CD4-positive, alpha-beta T cell (primary cell): ENCODE measurements at places on chromosomes 1 and 21.
A peak's percentile ranks its signal among the peaks of the same experiment; 100 is the strongest.

DNA sequence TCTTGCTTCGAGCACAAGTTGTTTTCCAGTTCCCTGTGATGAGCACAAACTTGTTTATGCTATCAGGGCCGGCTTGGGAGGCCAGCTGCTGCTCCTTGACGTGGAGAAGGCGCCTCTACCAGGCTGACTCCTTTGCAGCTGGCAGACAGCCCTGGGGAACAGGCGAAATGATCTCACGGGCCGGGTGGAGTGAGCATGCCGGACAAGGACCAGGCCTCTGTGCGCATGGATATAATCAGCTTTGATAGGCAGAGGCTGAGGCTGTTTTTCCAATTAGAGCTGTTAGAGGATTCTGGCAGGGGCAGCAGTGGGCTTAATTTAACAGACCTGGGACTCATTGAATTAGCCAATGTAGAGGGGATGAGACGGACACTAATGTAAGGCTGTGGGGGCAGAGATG is 38.9 kb downstream of the FAM163A start:
- no peaks in the 10 kb centered on the region for H3K36me3 ChIP-seq
- H3K4me3 ChIP-seq: no peak overlapping the region
- no peak for DNase-seq
- no peaks in the 10 kb centered on the region for H3K27me3 ChIP-seq
- H3K27ac ChIP-seq: no peak overlapping the region
- no peaks in the 10 kb centered on the region for H3K4me1 ChIP-seq

DNA sequence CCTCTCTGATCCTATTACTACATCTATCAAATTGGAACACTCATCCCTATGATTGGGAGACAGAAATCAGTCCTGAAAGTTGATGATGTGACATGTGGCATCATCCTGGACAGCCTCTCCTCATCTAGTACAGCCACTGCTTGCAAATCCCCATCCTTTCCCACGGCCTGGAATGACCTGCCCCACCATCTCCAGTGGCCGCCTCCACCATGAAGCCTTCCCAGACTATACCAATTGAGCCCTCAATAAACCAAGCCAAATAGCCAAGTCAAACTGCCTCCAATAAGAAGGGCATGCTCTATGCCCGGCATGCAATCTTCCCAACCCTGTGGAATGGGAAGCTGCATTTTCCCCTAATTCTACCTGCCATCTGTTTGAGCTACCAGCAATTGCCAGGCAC is 561 bp upstream of the ARHGEF19 start:
- H3K36me3 ChIP-seq: no peaks in the 10 kb centered on the region
- no peak overlapping the region for H3K4me3 ChIP-seq
- H3K27ac ChIP-seq: no peak overlapping the region

- no peaks in the 10 kb centered on the region for H3K4me1 ChIP-seq
- H3K27me3 ChIP-seq: no peaks in the 10 kb centered on the region
- H3K36me3 ChIP-seq: no peaks in the 10 kb centered on the region
- H3K27ac ChIP-seq: no peak overlapping the region
- no peak overlapping the region for H3K4me3 ChIP-seq
Observed at GRCh38 chr1:69639159-69639558, 71.4 kb downstream of the LRRC7 start.

GRCh38 chr1:191993549-191993948 is 164.7 kb upstream of the RGS18 start:
- no peaks in the 10 kb centered on the region for H3K4me1 ChIP-seq
- no peak overlapping the region for H3K27ac ChIP-seq
- no peaks in the 10 kb centered on the region for H3K27me3 ChIP-seq
- H3K36me3 ChIP-seq: no peaks in the 10 kb centered on the region

DNA sequence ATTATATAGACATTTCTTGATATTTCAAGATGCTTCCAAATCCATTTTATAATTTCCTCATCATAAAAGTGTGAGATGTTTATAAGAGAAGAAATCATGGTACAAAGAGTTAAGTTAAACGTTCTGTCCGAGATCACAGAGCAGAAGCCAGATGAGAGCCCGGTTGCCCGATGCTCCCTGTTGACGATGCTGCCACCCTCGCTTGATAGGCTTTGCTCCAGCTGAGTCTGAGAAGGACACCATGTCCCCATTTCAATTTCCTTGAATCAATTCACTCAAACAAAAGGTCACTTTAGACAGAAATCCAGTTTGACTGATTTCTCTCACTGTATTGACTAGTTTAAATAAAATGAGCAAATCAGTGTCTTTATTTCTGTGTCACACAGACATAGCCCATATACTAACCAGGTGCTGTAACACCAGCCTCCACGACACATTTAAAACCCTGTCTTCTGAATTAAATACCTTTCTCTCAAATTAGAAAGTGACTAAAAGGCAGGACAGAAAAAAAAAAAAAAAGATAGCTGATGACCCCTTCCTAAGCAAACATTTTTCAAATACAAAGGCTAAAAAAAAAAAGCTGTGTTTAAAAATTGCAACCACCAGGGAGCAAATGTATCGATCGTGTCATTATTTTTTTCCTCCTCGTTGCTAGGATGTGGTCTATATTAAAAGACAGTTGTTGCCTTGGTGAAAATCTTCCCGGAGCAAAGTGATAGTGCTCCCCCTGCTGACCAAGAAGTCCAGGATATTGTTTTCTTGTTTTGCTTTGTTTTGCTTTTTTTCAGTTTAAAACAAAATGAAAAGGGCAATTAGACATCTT is 35.2 kb downstream of the DNASE2B start:
- H3K36me3 ChIP-seq: no peaks in the 10 kb centered on the region
- H3K27me3 ChIP-seq: no peaks in the 10 kb centered on the region
- peaks cover 25% of the 10 kb centered on the region for H3K4me1 ChIP-seq
- peak overlapping the region; percentile 39 for H3K27ac ChIP-seq
- H3K4me3 ChIP-seq: peak overlapping the region; percentile 32
- peak; percentile 35 for DNase-seq

GRCh38 chr1:154407198-154408091 is 2.3 kb downstream of the IL6R start:
- DNase-seq: no peak
- H3K4me1 ChIP-seq: peaks cover 92% of the 10 kb centered on the region
- H3K27me3 ChIP-seq: no peaks in the 10 kb centered on the region
- peak overlapping the region; percentile 92 for H3K27ac ChIP-seq
- peaks cover 14% of the 10 kb centered on the region for H3K36me3 ChIP-seq

DNA sequence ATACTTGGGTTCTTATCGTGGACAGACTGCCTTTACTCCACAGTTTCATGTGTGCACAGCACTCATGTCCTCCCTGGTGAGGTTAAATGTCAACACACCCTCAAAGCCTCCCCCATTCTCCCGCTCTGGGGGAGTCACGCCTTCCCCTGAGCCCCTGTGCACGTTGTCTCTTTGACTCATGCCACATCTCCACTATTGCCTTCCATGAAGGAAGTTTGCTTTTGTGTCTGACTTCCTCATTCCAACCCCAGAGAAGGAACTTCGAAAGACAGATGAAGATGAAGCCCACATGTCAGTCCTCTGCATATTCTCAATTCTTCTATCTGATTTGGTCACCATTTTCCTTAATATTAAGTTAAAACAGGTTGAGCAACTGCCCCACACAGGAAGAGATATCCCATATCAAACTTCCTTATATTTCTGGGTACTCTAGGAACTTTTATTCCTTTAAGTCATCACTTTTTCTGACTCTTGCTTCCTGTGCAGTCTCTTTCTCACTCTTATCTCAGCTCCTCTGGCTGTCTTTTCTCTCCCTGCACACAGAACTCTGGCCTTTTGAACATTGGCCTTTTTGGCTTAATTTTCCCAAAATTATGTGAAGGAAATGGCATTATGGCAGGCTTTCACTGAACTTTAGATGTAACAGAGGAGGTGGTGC is 41.5 kb downstream of the C4BPA start:
- H3K4me3 ChIP-seq: no peak overlapping the region
- no peaks in the 10 kb centered on the region for H3K4me1 ChIP-seq
- H3K27ac ChIP-seq: no peak overlapping the region
- no peaks in the 10 kb centered on the region for H3K36me3 ChIP-seq

DNA sequence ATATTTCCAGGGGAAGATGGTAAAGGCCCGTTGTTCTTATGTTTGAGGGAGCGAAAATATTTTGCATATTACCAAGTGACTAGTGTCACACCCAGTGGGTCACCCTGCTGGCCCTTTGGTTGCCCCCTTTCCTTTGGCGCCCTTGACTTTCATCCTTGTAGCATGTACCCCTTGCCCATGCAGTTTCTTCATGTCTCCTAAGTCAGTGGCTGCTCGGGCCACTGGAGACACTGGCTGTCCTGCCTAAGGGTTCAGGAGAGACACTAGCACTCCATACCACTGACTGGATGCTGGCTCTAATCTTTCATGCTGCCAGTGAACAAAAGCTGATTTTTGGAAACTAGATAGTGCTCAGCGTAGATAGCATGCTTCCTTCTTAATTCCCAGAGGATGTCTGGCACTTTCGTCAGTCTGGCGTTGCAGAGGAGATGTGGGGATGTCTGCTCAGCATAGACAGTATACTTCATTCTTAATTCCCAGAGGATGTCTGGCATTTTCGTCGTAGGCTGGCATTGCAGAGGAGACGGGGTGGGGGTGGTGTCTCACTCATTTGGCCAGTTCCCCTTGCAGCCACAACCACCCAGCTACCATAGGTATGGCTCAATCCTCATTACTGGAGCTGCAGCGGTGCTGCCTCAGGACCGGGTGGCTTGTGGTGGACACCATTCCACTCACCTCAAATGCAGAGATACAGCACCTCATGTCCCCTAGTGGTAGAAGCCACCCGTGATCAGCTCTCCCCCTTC is 770.9 kb upstream of the TPTE start:
- H3K27me3 ChIP-seq: no peaks in the 10 kb centered on the region
- DNase-seq: no peak
- no peaks in the 10 kb centered on the region for H3K4me1 ChIP-seq
- no peaks in the 10 kb centered on the region for H3K36me3 ChIP-seq
- no peak overlapping the region for H3K4me3 ChIP-seq
- no peak overlapping the region for H3K27ac ChIP-seq

- H3K4me3 ChIP-seq: peak overlapping the region; percentile 67
- no peak overlapping the region for H3K27ac ChIP-seq
- peaks cover 14% of the 10 kb centered on the region for H3K4me1 ChIP-seq
- no peak for DNase-seq
- H3K36me3 ChIP-seq: no peaks in the 10 kb centered on the region
Observed at GRCh38 chr1:246724731-246725095, 504 bp downstream of the SCCPDH start.

GRCh38 chr1:232568906-232569553 is 60.9 kb downstream of the SIPA1L2 start:
- H3K27ac ChIP-seq: no peak overlapping the region
- DNase-seq: no peak
- no peaks in the 10 kb centered on the region for H3K27me3 ChIP-seq
- H3K4me1 ChIP-seq: peaks cover 10% of the 10 kb centered on the region
- no peak overlapping the region for H3K4me3 ChIP-seq

DNA sequence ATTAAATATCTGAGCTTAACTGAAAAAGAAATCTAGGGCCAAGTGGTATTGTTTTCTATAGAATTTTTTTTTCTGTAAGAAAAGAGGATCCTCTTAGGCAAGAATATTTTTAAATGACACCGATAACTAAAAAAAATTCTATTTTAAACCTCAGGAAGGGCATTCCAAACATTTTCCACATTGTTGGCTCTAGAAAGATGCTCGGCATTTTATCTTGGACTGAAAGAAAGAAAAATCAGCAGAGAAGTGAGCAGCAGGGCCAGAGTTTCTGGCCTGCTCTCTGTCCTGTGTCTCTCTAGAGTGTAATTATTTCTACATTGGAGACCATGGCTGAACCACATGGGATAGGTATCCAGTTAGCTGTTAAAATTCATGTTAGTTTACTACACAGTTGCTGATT is 192.5 kb upstream of the GREM2 start:
- H3K36me3 ChIP-seq: no peaks in the 10 kb centered on the region
- no peak for DNase-seq
- no peaks in the 10 kb centered on the region for H3K4me1 ChIP-seq
- H3K4me3 ChIP-seq: no peak overlapping the region
- H3K27me3 ChIP-seq: no peaks in the 10 kb centered on the region

GRCh38 chr1:203505526-203506204 is 11.7 kb downstream of the OPTC start:
- no peak overlapping the region for H3K27ac ChIP-seq
- H3K27me3 ChIP-seq: no peaks in the 10 kb centered on the region
- H3K4me1 ChIP-seq: peaks cover 5% of the 10 kb centered on the region
- H3K36me3 ChIP-seq: no peaks in the 10 kb centered on the region
- DNase-seq: no peak
- H3K4me3 ChIP-seq: no peak overlapping the region

GRCh38 chr1:147475488-147475887 is 65.8 kb upstream of the BCL9 start:
- H3K4me3 ChIP-seq: no peak overlapping the region
- H3K36me3 ChIP-seq: no peaks in the 10 kb centered on the region
- H3K4me1 ChIP-seq: no peaks in the 10 kb centered on the region
- H3K27me3 ChIP-seq: peaks cover 2% of the 10 kb centered on the region

DNA sequence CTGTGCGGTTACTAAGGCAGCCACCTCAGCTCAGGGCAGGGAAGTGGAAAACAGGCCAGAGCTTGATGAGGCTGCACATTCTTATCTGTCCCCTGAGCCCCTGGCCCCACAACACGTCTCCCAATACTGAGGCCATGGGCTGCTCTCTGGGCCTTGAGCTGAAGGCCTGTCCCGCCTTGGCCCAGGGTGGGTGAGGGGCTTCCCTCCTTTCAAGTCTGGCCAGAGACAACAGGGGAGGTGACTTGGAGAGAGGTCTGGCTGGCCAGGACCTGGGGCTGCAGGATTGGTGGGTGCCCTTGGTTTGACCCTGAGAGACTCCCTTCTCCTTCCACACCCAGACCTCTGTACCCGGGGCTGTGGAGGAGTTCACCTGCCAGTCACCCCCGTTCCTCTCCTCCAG is 563.8 kb downstream of the PTPRU start:
- H3K36me3 ChIP-seq: no peaks in the 10 kb centered on the region
- no peak for DNase-seq
- peaks cover 7% of the 10 kb centered on the region for H3K27me3 ChIP-seq
- H3K4me1 ChIP-seq: no peaks in the 10 kb centered on the region
- H3K4me3 ChIP-seq: no peak overlapping the region
- H3K27ac ChIP-seq: no peak overlapping the region

DNA sequence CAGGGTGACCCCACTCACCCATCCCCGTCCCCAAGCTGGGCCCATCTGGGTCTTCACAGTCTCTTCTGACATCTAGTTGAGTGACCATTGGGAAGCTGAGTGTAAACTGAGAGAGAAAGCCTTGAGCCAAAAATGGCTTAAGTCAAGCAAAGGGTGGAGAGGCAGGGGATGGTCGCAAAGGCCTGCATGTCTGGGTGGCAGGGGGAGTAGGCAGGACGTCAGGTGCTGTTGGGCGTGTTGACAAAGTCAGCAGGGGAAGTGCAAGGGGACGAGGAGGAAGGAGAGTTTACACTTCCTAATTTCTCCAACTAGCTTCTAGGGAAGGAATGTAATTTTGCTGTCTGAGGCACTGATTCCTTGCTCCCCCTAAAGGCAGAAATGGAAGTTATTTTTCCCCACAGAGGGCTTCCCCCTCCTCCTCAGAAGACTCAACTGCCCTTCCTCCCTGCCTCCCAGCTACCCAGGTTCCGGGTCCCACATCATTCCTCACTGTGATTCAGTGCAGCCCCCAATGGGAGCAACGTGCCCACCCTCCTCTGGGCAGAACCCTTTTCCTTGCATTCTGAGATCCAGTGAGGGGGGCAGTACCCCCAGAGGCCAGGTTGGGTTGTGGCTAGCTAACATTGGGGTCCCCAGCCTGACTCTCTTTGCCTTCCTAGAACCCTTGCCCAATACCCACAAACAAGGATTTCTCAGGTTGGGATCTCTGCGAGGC is 1.2 kb upstream of the ADORA1 start:
- H3K27ac ChIP-seq: no peak overlapping the region
- DNase-seq: no peak
